ENCODE measurements at places on chromosomes 12 and 14. TPM values are rescaled to one million over a fixed set of nuclear protein-coding genes. Genes with fewer than 3 reads are reported as not detected.

DNA sequence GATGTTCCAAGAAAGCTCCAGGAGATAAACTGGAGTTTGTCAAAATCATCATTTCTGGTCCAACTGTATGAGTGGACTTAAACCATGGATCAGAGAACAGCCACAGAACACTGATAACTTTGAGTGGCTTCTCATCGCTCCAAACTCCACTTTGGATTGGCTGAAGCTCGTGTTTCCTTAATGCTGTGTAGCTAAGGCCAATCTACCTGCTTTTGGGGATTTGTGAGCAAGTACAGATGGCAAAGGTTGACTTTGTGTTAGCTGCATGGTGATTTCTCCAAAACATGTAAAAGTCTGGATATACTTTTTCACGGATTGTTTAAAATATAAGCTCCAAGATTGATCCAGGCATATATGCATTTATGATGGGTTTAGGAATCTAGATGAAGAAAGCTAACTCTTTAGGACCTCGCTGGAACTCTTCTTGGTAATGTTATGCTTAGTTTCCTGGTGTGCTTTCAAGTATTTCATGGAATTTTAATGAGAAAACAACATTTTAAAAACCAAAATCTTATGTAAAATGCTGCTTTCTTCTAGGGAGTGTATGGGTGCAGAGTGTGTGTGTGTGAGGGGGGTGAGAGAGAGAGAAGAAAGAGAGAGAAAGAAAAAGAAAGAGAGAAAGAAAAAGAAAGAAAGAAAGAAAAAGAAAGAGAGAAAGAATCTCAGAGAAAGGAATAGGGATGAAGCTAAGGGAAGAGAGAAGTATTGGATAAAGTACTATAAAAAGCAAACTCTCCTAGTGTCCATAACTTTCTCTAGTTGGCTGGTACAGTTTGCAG is 11.6 kb upstream of the PAX9 start:
- H3K27me3 ChIP-seq, result peaks cover 63% of the 10 kb centered on the region
- H3K27ac ChIP-seq, result no peak overlapping the region
- DNase-seq, result no peak
- no peaks in the 10 kb centered on the region for H3K36me3 ChIP-seq

GRCh38 chr12:115421350-115421749 is 737.4 kb upstream of the TBX3 start:
- DNase-seq, result no peak
- H3K27ac ChIP-seq, result no peak overlapping the region
- no peaks in the 10 kb centered on the region for H3K4me1 ChIP-seq
- H3K27me3 ChIP-seq, result no peaks in the 10 kb centered on the region
- H3K36me3 ChIP-seq, result no peaks in the 10 kb centered on the region

GRCh38 chr12:104006929-104007328 is 41.3 kb downstream of the TDG start:
- no peaks in the 10 kb centered on the region for H3K36me3 ChIP-seq
- no peaks in the 10 kb centered on the region for H3K4me1 ChIP-seq
- no peak for DNase-seq
- H3K27me3 ChIP-seq, result no peaks in the 10 kb centered on the region
- no peak overlapping the region for H3K4me3 ChIP-seq
- H3K27ac ChIP-seq, result no peak overlapping the region

Gene PRR4
- 3.0 TPM for total RNA-seq

Gene KRT81
- not detected for total RNA-seq

Data from uterus (tissue), 4 donors.